ENCODE measurements at places on chromosomes 7 and 10.
A peak's percentile ranks its signal among the peaks of the same experiment; 100 is the strongest.

DNA sequence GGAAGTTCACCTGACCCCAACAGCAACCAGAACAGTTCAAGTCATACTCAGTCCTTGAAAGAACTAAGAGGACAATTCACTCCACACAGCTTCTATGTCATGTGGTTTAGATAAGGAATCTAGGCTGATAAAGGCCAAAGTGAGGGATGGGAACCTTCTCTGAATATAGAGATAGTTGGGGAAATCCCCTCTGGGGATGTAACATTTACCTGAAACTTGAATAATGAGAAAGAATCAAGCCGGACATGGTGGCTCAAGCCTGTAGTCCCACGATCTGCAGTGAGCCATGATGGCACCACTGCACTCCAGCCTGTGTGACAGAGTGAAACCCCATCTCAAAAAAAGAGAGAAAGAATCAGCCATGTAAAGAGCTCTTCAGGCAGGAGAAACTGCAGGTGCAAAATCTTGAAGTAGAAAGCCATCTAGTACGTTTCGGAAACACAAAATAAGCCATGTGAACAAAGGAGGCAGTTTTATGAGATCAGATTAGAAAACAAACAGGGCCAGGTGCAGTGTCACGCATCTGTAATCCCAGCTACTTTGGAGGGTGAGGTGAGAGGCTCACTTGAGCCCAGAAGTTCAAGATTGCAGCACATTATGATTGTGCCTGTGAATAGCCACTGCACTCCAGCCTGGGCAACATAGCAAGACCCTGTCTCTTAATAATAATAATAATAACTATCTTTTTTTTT is 4.5 kb upstream of the DNMBP start:
- DNase-seq = no peak

DNA sequence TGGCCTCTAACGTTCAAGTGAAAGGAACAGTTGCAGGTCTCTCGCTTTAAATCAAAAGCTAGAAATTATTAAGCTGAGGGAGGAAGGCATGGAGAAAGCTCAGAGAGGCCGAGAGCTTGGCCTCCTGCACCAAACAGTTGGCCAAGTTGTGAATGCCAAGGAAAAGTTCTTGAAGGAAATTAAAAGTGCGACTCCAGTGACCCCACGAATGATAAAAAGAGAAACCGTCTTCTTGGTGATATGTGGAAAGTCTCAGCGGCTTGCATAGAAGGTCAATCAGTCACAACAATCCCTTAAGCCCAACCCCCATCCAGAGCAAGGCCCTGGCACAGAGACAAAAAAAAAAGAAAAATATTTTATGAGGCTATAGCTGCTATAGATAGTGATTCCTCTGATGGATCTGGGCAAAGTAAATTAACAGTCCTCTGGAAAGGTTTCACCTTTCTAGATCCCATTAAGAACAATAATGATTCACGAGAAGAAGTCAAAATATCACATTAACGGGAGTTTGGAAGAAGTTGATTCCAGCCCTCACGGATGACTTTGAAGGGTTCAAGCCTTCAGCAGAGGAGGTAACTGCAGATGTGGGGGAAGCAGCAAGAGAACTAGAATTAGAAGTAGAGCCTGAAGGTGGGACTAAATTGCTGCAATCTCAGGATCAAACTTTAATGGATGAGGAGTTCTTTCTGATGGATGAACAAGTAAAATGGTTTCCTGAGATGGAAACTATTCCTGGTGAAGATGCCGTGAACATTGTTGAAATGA is 42.5 kb upstream of the INPP5A start:
- DNase-seq = peak; percentile 77

DNA sequence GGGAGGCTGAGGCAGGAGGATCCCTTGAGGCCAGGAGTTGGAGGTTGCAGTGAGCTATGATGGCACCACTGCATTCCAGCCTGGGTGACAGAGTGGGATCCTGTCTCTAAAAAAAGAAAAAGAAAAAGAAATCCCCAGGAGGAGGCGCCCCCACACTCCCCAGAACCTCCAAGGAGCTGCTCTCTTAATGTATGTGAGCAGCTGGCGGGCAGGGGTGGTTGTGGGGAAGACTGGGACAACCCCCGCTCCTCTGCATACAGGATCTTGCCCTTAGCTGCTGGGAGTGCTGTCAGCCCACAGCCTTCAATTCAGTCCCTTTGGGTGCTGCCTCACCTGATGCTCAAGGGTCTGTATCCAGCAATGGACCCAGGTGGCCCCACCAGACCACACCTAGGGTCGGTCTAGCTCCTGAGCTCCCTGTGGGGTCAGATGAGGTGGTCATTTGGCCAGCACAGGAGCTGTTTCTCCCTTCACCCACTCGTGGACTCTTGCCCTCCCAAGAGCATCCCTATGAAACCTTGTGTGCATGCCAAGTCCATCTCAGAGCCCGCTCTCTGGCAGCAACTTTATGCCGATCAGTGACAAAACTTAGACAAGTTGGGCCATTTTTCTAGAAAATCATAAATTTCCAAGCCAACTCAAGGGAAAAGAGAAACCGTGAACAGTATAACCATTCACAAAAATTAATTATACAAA is 97.5 kb downstream of the CREM start:
- no peak for DNase-seq

DNA sequence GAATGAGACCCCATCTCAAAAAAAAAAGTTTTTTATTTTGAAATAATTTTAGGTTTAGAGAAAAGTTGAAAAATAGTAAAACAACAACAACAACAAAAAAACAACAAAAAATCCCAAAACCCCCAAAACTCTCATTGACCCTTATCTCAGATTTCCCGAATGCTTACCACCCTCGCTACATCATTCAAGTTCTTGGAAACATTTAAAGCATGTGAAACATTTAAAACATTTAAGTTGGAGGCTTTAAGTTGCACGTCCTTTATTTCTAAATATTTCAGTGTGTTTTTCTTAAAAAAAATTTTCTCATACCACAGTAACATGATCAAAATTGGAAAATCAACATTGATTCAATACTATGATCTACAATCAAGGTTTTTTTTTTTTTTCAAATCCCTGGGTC is 382 bp upstream of the ARMS2 start:
- DNase-seq = no peak

- DNase-seq = no peak
Observed at GRCh38 chr10:133529576-133529946, 2.4 kb downstream of the CYP2E1 start.

DNA sequence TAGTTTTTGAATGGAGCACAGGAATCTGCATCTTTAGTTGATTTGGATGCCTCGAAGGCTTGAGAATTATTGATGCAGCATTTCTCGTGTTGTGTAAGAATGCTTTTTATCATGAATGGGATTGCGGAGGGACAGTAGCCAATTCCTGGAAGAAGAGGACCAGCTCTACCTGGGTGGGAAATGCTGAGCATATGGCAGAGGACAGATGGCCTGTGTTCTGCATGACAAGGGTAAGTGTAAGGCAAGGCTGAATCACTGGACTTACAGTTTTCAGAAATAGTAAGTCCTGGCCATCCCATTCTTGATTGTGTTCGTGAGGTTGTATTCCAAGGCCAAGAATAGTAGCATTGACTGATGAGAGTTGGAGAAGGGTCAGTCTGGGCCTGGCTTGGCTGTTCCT is 15.9 kb downstream of the RP9 start:
- no peak for DNase-seq

GRCh38 chr7:88072715-88073055 is 138.6 kb downstream of the ADAM22 start:
- no peak for DNase-seq

DNA sequence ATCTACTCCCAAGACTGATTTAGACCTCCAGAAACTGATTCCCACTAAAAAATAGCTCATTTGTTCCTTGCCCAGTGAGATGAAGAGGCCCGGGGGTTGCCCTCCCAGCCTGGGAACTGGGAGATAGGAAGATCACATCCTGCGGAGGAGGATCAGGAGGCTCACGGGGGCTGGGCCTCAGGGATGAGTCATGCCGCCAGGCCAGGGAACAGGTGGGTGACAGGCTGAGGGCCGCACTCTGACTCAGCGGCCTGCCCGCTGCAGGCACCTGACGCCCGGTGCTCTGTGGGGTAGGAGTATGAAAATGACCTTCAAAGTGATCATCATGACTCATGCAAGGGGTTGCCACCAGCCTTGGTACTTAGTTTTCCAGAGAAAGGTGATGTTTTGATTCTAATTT is 104.5 kb upstream of the ZPBP start:
- DNase-seq = no peak

GRCh38 chr7:140738280-140738679 is 41.8 kb downstream of the NDUFB2 start:
- no peak for DNase-seq

- DNase-seq = no peak
Observed at GRCh38 chr10:11871466-11871865, 48.3 kb downstream of the PROSER2 start.

- no peak for DNase-seq
Observed at GRCh38 chr10:102024799-102025198, 31.2 kb downstream of the ARMH3 start.

- DNase-seq = no peak
Observed at GRCh38 chr7:34575006-34575405, 83.0 kb upstream of the NPSR1 start.

GRCh38 chr7:92681633-92682032 is 91.4 kb upstream of the FAM133B start:
- DNase-seq = no peak

DNA sequence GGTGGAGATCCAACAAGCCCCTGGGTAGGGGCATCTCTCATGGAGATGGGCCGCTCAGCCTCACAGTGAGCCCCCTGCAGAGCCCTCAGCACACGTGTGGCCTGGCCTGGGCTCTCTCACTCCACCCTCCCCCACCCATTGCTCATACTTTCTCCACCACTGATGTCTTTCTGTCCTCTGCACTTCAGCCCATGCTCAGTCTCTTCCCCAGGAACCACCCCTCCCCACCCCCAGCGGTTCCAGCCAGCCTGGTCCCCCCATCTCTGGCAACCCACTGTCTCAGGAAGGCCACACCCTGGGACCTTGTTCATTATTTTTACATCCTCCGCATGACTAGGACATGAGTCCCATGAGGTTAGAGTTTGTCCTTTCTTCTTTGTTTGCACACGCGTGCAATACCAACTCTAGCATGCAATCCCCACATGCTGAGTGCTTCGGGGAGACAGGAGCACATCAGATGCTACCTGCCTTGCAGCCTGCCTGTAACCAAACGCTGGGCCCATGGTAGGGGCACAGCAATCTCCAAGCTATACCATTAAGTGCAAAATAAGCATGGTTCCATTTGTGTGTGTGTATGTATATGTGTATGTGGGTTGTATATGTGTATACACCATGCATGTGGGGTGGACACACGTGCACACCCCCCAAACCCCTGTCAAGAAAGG is 408.4 kb upstream of the FOXK1 start:
- DNase-seq = no peak

DNA sequence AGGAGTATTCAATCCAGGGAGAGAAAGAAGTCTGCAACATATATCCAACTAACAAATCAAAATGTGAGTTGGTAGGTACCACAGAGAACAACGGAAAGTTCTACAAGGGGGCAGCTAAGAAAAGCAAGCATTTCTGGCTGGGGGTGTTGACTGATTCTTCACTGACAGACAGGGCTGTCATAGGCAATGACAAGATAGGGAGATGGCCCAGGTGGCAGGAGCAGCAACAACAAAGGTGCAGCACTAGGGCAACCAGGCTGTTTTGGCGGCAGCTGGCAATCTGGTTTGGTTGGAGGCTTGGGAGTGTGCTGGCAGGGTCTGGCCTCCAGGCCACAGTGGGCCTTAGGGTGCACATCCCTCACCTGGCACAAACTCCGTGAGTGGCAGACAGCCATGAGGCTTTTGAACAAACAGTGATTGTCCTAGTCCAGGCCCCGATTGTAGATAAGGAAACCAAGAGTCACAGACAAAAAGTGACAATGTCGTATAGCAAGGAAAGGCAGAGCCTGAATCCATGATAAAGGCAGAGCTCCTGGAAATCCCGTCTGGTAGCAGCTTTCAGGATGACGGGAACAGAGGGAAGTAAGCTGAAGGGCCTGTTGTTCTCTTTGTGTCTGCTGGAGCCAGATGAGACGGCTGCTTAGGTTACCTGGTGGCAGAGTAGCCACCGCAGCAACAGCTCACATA is 28.4 kb downstream of the DPCD start:
- no peak for DNase-seq

DNA sequence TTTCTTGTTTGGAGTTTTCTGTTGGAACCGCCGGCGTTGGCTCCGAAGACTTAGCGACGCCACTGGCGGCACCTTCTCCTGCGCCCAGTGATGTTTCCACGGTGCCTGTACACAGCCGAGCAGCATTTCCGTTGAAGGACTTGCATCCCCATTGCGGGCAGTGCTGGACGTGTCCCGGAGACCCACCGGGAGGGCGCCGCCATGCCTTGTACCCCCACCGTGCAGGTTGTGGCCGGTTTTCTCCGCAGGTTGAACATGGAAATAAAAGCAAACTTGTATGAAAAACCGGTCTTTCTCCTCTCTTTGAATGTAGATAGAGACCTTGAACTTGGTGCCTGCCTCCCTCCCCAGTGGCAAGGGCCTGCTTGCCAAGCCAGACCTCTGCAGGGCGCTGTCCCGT is 22.9 kb upstream of the CHST12 start:
- DNase-seq = no peak

DNA sequence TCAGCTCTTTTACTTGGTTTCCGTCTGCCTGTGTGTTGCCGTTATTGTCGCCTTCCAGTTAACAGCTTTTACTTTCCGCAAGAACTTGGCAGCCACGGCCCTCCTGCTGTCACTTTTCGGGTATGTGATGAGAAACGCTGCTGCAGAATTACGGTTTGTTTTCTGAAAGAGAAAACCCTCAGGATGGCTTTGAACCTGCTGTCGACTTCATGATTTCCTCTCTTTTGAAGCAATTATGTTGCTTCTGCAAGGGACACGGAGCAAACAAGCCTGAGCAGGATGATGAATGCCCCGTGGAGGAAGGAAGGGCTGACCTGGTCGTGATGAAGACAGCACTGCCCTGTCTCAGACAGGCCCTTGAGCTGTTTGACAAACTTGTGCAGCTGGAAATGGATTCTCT is 339.8 kb downstream of the ABCA13 start:
- DNase-seq = no peak

- DNase-seq = no peak
Observed at GRCh38 chr10:11205030-11205772, 187.5 kb downstream of the CELF2 start.

DNA sequence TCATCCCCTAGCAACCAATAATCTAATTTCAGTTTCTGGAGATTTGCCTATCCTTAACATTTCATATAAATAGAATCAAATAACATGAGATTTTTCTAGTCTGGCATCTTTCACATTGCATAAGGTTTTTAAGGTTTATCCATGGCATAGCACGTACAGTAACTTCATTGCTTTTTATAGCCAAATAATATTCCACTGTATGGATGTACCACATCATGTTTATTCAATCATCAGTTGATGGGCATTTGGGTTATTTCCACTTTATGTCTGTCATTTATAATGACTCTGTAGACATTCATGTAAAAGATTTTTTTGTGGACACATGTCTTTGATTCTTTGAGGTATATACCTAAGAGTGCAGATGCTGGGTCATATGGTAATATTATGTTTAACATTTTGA is 1052.6 kb downstream of the DNAJB9 start:
- no peak for DNase-seq

- DNase-seq = no peak
Observed at GRCh38 chr10:14309593-14309992, 21.1 kb downstream of the FRMD4A start.
